ENCODE measurements at places on chromosomes 6 and 20.
A peak's percentile ranks its signal among the peaks of the same experiment; 100 is the strongest.

DNA sequence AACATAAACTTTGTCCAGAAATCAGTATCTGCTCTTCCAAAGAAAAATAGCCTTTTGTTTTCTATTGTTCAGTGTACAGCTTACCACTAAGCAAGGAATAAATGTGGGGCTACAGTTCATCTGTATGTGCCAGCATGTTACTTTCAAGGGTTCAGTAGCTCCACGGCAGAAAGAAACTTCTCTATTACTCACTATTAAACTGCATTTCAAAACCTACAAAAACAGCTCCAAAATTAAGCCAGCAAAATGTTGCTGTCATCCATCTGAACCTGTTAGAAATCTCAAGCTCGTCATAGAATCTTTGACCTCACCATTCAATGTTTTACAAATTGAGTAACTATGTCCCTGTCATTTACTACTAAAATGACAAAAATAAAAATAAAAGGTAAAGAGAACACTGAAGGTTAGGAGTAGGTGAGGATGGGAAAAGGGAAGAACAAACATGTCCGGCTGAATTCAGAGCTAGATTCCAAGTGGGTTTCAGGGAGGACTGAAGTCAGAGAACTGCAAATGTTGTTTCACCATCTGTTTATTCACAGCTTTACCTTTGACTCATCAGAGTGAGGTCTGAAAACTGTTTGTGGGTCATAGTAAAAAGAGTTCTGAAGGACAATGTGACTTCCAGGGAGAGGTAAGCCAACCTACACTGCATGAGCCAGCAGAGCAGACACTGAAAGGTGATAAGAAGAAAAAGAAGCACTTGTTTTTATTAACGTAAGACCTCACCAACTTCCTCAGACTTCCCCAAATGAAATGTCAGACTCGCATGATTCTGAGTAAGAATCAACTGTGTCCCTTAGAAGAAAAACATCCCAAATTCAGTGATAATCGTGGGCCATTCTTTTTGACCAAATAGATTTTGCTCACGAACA is 62.0 kb downstream of the ATXN1 start:
- DNase-seq, result no peak

- no peak for DNase-seq
Observed at GRCh38 chr20:32894026-32894483, 35.3 kb downstream of the EFCAB8 start.

- DNase-seq, result peak; percentile 92
Observed at GRCh38 chr20:9838378-9839295, at the start of gene PAK5. PAK5 (minus strand) TSS chr20:9839076; CDS start chr20:9644328, 194,748 bp downstream.

GRCh38 chr20:22781869-22782268 is 197.5 kb upstream of the FOXA2 start:
- DNase-seq, result no peak

DNA sequence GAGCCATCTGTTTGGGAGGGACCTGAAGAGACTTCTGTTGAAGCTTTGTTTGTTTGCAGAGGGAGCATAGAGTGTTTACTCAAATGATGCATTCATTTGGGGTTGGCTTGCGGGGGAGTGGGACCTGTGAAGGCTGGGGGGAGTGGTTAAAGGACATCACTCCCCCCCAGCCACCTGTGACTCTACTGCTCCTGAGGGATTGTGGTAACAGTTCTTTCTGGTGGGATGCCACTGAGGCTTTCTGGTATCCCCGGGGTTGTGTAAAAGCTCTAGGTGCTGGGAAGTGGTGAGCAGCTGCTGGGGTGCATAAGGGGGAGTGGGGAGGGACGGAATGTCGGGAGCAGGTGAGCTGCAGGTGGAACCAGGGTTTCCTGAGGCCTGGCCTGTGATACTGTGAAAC is 239.2 kb upstream of the QKI start:
- DNase-seq, result no peak

- no peak for DNase-seq
Observed at GRCh38 chr20:7858734-7859250, 81.5 kb downstream of the HAO1 start.

- no peak for DNase-seq
Observed at GRCh38 chr20:43959079-43959919, 44.6 kb downstream of the TOX2 start.

- DNase-seq, result no peak
Observed at GRCh38 chr6:157760589-157761330, 62.3 kb upstream of the SNX9 start.

GRCh38 chr6:55874316-55874715 is 1.1 kb downstream of the BMP5 start:
- no peak for DNase-seq

GRCh38 chr6:154258064-154258757 is 98.4 kb downstream of the IPCEF1 start:
- no peak for DNase-seq

- no peak for DNase-seq
Observed at GRCh38 chr6:137136065-137136464, 37.4 kb downstream of the IL22RA2 start.

- no peak for DNase-seq
Observed at GRCh38 chr20:3194617-3195280, 9.7 kb downstream of the DDRGK1 start.

- DNase-seq, result no peak
Observed at GRCh38 chr6:142266060-142266459, 35.7 kb upstream of the ADGRG6 start.

DNA sequence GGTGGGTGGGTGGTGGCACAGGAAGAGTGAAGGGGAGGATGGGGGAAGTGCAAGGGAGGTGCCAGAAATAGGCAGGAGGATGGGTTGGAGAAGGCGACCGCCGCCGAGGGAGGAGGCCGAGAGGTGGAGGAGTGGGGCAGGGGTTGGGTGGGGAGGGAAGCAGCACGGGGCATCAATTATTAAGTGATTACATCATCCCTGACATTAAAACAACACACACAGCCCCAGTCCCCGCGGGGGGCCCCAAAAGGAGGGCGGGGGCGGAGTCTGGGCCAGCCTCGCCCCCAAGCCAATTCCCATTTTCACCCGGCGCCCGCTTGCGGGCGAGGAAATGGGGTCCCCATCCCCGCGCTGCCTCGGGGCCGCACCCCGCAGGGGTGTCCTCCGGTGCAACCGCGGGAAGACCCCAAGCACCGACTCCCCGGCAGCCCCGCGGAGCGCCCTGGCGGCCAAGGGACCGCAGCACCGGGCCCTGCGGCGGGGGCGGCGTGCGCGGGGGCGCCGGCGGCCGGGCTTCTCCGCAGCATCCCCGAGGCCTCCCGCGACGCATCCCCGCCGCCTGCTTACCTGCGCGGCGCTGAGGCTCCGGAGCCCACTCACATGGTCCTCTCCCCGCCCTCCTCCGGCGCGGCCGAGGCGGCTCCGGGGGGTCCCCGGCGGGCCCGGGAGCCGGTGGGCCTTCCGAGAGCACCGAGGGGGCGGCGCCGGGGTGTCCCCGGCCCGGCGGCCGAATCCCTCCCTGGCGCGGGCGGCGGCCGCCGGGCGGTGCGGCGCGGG is 663 bp downstream of the FYN start:
- DNase-seq, result no peak

DNA sequence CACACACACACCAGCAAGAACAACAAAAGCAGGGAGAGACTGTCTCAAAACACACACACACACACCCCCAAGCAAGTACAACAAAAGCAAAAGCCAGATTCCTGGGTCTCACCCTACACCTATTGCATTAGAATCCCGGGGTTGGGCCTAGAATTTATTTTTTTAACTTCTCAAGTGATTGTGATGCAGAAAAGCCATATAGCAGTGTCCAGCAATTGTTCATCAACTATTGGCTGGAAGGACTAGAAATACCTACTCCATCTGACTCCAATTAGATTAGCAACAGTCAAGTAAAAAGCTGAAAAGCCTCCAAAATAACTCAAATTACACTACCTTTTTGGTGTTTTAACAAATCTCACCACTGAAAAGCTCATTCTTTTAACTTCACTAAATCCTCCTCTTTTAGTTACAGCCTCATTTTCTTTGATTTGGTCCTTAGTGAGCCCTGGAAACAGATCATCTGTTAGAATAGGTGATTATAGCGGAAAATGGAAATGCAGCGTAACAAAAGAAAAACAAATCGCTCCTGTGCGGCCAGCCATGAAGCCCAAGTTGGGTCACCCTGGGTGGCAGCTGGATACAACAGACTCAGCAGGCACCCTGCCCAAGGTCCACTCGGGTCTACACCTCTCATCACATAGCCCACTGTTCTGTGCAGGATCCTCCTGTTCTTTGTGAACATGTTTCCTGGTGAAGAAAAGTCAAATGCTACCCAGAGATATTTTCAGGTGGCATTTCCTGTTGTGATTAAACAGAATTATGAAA is 38.7 kb downstream of the STAU1 start:
- no peak for DNase-seq

DNA sequence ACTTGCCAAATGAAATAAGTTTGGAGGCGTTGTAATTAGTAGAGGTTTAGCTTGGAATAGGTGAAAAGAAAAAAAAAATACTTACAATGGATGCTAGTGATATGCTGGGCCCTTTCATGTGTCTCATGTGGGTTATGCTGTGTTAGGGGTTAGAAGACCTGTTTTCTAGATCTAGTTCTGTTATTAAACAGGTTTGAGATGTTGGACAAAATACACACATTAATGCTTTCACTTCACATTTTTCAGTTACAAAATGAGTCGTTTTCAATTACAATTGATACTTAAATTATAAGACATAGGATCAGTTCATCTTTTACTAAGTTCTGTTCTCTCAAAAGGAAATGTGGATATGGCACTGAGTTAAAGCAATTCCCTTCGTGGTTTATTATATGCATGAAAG is 509.8 kb downstream of the EPM2A start:
- DNase-seq, result no peak

DNA sequence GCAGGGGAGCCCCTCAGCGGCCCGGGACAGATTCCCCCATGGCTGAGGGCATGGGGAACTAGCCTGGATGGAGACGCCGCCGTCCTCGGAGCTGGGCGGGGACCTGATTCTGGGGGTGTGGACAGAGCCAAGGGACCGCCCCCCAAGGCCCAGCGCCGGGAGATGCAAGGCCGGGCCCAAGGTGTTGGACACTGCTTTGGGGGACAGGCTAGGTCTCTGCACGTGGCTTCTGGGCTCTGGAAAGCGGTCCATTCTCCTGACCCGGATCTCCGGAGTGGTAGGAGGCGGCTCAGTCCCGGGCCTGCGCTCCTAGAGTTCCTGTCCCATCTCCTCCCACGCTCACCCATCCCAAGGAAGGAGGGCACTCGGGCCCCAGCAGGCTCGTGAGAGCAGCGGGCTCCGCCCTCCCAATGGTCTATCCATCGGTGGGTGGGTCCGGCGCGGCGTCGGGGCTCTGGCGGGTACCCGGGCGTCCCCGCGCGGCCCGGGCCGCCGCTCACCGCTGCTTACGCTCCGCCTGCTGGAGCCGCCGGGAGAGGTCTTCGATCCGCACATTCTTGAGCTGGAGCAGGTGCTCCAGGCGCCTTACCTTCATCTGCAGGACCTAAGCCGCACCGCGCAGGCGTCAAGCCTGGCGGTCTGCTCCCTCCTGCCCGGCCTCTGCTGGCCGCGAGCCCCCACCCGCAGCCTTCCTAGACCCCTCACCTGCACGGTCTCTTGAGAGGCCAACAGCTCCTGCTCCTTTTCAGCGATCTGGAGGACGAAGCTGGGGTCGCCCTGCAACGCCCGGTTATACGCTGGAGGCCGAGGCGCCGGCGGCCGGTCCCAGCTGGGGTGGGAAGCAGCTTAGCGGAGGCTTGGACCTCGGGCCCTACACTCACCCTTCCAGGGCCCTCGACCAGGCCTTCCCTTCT is 3.3 kb downstream of the SPEF1 start:
- DNase-seq, result no peak

GRCh38 chr20:22946596-22946995 is 88.5 kb upstream of the SSTR4 start:
- no peak for DNase-seq

GRCh38 chr6:123770247-123770949 is 33.3 kb upstream of the NKAIN2 start:
- no peak for DNase-seq

- DNase-seq, result no peak
Observed at GRCh38 chr6:149821492-149821891, 42.7 kb downstream of the LRP11 start.

DNA sequence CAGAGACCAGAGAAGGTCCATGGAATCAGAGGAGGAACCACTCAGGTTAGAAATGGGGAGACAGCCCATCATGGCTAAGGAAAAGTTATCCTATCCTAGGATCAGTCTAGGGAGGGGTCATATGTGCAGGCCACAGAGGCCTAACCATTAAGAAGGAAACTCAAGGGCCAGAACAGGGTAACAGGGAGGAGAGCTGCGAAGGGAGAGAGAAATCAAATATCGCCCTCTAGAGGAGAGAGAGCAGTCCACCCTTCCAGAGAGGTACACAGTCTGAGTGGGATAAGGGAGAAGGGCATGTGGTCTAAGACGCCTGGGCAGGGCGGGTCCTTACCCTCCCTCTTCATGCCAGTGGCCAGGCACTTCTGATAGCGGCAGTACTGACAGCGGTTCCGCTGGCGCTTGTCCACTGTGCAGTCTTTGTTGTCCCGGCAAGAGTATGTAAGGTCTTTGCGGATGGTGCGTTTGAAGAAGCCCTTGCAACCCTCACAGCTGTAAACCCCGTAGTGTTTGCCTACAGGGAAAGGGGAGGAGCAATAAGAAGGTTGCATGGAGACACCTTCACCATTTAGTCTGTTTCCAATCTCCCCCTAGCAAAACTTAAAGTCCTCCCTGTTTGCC is 2.9 kb downstream of the RXRB start:
- peak; percentile 69 for DNase-seq

- DNase-seq, result no peak
Observed at GRCh38 chr20:48849779-48850178, 22.0 kb upstream of the PREX1 start.

DNA sequence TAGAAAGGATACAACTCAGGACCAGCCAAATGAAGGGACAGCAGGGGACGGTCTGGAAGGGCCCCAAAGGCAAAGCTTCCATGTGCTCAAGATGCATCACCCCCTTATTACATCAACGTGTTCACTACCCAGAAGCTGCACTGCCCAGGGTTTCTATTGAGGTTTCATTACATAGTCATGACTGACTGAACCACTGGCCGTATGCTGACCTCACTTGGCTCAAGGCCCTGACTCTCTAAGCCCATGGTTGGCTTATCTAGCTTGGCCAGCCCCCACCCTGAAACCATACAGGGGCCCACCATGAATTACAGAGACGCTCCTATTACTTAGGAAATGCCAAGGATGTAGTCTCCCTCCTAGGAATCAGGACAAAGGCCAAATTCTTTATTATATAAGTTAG is 179.4 kb downstream of the FOXC1 start:
- DNase-seq, result no peak

GRCh38 chr6:84078335-84078734 is 44.8 kb downstream of the MRAP2 start:
- DNase-seq, result no peak

DNA sequence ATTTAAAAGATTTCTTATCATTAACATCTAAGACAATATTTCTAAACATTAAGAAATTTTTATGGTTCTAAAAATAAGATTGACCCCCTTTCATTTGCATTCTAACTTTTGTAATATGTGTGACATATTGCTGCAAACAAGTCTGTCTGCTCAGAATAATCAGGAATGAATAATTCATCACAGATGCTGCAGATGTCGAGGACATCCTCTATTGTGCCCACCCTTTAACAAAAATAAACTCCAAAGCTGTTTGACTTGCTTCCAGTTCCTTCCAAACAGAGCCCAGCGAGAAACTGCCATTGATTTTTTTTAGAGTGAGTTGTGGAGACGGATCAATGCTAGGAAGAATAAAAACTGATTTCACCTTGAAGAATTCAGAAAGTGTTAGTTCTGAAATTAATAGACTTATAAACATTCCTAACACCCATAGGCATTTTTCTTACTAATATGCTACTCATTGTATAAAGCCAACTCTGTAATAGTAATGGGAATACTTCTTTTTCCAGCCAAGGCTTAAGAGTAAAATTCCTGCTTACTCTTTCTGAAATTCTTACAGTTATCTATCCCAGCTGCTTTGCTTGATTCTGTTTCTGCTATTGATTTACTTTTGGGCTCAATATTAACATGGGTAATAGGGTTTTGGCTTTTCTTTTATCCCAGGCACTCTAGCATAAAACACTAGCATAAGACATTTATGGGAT is 244.8 kb upstream of the FAM83B start:
- DNase-seq, result no peak
